ENCODE measurements at places on chromosomes 2 and 18.

- no peak for DNase-seq
These were observed 53.0 kb upstream of the ID2 start for GRCh38 chr2:8628866-8629209.

GRCh38 chr2:62334440-62335058 lies 138.6 kb downstream of the B3GNT2 start:
- no peak for DNase-seq

GRCh38 chr18:35322486-35323458 lies 21.4 kb downstream of the ZNF24 start:
- DNase-seq, result no peak

DNA sequence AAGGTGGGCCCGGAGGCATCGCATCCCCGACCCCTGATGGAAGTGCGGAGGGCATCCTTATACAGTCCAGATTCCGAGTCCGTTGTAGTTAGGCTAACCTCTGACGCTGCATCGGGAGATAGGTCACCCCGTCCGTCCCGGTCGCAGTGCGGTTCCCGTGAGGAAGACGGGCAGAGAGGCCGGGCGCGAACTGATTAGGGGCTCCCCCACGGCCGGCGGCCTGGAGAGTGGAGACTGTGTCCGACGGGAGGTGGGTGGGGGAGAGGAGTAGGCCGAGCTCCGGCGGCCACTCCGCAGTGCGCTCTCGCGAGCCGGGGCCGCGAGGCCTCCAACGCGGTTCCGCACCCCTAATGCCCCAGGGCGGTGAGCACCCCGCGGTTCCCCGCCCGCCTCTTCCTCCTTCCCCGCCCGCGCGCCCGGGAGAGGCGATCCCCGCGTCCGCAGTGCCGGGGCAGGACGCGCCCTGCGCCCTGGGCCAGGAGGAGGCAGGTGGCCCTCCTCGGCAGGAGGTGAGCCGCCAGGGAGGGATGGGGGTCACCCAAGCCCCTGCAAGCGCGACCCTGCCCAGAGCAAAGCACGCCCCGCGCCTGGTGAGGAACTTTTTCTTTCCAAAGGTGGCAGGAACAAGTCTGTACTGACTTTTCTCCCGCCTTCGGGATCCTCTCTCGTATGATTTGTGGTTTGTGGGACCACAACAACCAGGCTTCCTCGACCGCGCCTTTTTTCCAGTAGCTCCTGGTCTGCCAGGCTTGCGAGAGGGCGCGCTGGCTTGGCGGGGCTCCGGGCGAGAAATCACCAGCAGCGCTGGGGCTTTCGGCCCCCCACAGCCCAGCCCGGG lies 1.4 kb upstream of the SP5 start:
- no peak for DNase-seq

DNA sequence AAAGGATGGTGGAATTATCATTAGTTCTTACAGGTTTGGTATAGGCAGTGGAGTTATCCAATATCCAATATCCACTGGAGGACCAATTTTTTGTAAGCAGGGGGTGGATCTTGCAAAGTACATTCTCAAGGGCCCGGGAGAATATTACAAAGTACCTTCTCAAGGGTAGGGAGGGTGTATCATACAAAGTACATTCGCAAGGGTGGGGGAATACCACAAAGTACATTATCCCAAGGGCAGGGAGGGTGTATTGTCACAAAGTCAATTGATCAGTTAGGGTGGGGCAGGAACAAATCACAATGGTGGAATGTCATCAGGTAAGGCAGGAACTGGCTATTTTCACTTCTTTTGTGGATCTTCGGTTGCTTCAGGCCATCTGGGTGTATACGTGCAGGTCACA lies 55.3 kb upstream of the TMEM87B start:
- DNase-seq, result no peak

- peak; percentile 38 for DNase-seq
These were observed 278.4 kb upstream of the FIGN start for GRCh38 chr2:164014068-164014731.

DNA sequence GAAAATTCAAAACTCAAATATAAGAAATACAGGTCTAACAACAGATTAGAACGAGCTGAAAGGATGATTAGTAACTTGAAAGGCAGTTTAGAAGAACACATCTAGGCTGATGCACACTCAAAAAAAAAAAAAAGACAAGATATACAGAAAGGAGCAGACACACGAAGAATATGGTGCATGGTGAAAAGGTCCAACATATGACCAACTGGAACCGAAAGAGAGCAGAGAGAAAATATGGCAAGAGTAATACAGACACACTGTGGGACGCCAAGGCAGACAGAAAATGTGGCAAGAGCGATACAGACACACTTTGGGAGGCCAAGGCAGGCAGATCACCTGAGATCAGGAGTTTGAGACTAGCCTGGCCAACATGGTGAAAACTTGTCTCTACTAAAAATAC lies 39.8 kb downstream of the NDUFA10 start:
- DNase-seq, result no peak

DNA sequence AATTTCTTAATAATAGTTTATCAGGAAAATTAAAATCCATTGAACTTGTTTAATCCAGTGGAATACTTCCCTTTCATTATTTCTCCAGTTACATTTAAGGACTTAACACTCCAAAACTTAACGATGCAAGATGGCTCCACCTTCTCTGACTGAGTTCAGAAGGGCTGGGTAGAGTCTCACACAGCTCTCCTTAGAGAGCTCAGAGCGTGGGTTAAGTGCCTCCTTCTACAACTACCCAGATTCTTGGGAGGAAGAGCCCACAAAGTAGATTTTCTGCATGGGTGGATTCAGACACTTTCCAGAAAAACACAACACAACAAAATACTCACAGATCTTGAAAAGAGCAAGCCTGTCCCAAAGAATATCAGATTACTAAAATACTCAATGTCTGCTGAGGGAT lies 130.6 kb downstream of the THADA start:
- no peak for DNase-seq

DNA sequence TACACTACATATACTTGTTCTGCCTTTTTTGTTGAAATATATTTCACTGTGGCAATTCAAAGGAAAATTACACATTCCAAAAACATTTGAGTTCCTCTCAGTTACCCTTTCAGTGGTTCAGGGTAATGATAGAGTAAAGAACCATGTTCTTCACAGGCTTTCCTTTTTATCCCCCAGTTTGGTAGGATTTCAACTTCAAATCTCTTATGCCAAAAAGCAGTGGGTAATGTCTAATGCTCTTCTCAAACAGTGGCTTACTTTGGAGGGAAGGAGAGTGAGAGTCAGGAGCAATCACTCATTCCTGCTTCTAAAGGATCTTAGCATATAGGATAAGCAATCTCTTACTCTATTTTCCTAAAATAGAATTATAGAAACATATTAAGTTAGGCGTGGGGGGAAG lies 290.6 kb downstream of the ZEB2 start:
- no peak for DNase-seq

All from fibroblast of skin of right biceps (primary cell).